ENCODE measurements at places on chromosomes 11 and 22. TPM values are rescaled to one million over a fixed set of nuclear protein-coding genes. Genes with fewer than 3 reads are reported as not detected.

Gene SCGB1A1
- 1.6 TPM for total RNA-seq

Gene KCNJ4
- 3.1 TPM for total RNA-seq

Gene KRTAP5-7
- 0.11 TPM for total RNA-seq

- no peak for DNase-seq
- no peak overlapping the region for H3K27ac ChIP-seq
- H3K36me3 ChIP-seq: no peaks in the 10 kb centered on the region
- H3K4me3 ChIP-seq: no peak overlapping the region
- H3K27me3 ChIP-seq: no peaks in the 10 kb centered on the region
Measured at GRCh38 chr22:49564054-49564453, 263.6 kb downstream of the BRD1 start.

Gene OR51G2
- total RNA-seq: not detected

DNA sequence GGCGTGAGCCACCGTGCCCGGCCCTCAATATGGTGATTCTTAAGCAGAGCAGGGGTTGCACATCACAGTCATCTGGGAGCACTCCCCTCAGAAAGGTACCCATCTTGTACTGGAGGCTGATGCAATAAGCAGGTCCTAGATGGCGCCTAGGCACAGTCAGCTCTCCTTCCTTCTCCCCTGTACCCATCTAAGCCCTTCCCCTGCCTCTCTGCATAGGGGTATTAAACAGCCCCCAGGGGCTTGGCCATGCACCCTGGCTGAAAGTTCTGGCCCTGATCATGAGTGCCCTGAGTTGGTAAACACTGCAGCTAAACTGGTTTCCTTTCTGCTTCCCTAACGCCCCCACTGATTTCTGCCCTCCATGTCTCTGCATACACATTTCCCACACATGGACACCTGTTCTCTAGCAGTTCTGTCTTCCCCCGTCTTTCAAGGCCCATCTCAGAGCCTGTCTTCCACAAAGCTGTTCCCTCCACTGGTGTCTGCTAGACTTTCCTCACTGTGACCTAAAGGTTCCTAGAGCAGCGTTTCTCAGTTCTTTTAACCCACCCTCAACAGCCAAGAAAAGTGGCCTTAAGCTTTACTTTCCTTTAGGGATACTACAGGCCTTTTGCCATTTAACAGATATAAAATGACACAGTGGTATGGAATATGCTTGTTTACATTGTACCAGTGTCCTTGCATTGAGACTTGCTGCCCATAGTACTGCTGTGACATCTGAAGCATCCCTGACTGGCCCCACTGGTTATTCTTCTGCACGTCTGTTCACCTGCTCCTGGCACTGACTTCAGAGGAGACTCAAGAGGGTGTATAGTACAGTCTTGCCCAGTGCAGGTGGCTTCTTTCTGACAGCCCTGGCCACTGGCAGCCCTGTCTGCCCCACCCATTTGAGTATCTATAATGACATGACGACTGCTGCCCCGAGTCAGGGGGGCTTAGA is 15.6 kb downstream of the UBE2L3 start:
- no peak for DNase-seq
- H3K4me3 ChIP-seq: no peak overlapping the region
- peak overlapping the region; percentile 45 for H3K27ac ChIP-seq

- no peak overlapping the region for H3K4me3 ChIP-seq
- H3K27ac ChIP-seq: no peak overlapping the region
- H3K4me1 ChIP-seq: peaks cover 21% of the 10 kb centered on the region
- H3K27me3 ChIP-seq: no peaks in the 10 kb centered on the region
Measured at GRCh38 chr22:24142241-24142640, 39.0 kb upstream of the SUSD2 start.

Gene KCNQ1
- 4.3 TPM for total RNA-seq

DNA sequence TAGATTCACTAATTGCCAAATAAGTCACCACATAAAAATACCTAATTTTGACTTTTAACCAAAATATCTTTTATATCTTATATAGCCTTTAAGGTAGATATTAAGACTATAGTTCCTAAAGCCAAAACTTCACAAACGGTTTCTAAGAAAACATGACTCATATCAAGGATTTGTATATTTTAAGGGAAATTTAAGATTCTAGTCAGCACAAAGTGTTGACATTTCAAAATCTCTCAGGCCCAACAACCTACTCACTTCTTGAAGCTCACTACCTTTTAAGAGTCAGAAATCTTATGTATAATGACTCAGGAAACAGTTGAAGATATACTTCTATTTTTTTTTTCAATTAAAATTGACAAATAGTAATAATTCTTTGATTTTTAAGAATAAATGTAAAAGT is 221.9 kb downstream of the SBF2 start:
- no peaks in the 10 kb centered on the region for H3K27me3 ChIP-seq
- DNase-seq: no peak
- no peak overlapping the region for H3K4me3 ChIP-seq
- peaks cover 11% of the 10 kb centered on the region for H3K36me3 ChIP-seq
- peaks cover 24% of the 10 kb centered on the region for H3K4me1 ChIP-seq

Gene OR8A1
- not detected for total RNA-seq

Gene YWHAH
- 203 TPM for total RNA-seq

DNA sequence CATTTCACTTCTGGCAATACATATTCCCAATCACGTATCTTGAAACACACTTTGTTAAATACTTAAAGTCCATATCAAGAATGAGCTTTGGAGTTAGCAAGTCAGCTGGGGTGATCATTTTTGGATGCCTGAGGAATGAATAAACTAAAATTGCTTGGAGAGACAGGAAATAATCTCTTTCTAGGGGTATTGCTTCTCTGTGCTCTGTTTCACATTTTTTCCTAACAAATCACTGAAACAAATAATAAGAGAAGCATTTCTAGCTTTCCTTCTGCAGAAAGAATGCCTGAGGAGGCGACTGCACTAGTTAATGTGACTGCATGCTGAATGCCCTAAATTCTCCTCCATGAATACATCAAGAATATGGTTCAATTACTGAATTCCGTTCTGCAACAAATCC is 541.4 kb upstream of the CCDC90B start:
- H3K4me3 ChIP-seq: no peak overlapping the region
- DNase-seq: no peak
- no peaks in the 10 kb centered on the region for H3K27me3 ChIP-seq
- no peak overlapping the region for H3K27ac ChIP-seq
- no peaks in the 10 kb centered on the region for H3K4me1 ChIP-seq

GRCh38 chr11:63905179-63905578 is 11.8 kb downstream of the RCOR2 start:
- H3K27me3 ChIP-seq: no peaks in the 10 kb centered on the region
- no peak for DNase-seq
- peaks cover 38% of the 10 kb centered on the region for H3K4me1 ChIP-seq
- H3K4me3 ChIP-seq: no peak overlapping the region

Gene CD3D
- 0.89 TPM for total RNA-seq

DNA sequence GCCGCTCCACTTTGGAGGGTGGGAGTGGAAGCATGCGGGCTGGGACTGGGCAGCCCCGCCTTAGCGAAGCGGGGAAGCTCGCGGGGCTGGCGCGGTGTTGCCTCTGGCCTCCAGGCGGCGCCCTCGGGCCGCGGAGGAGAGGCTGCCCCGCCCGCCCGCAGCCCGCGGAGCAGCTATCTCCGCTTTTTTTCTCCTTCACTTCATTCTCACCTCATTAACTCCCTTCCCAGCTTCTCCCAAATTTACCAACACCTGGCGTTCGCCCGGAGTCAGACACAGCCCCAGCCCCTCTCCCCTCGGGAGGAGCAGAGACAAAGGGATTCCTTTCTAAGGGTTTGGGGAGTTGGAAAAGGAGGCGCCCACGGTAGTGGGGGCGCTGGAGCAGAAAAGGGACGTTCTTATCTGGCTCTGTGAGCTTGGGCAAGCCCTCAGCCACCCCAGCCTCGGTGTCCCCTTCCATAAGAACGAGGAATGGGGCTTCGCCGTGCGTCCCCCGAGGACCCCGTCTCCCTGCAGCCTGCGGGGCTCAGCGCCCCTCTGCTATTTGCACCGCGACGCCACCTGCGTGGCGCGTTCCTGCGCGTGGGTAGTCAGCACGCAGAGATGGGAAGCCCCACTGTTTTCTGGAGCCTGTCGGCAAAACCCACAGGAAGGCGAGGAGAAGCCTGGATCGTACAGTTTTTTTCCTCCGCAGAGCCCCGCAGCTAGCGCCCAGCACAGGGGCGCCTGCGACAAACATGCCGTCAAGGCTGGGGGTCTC is 1.5 kb upstream of the WNT11 start:
- peak; percentile 84 for DNase-seq
- peak overlapping the region; percentile 67 for H3K4me3 ChIP-seq
- no peak overlapping the region for H3K27ac ChIP-seq
- peaks cover 24% of the 10 kb centered on the region for H3K4me1 ChIP-seq

Gene SMIM35
- total RNA-seq: not detected

GRCh38 chr11:10379426-10379825 is 74.6 kb downstream of the ADM start:
- DNase-seq: no peak
- no peak overlapping the region for H3K27ac ChIP-seq

Gene CHRNA10
- total RNA-seq: 0.73 TPM

DNA sequence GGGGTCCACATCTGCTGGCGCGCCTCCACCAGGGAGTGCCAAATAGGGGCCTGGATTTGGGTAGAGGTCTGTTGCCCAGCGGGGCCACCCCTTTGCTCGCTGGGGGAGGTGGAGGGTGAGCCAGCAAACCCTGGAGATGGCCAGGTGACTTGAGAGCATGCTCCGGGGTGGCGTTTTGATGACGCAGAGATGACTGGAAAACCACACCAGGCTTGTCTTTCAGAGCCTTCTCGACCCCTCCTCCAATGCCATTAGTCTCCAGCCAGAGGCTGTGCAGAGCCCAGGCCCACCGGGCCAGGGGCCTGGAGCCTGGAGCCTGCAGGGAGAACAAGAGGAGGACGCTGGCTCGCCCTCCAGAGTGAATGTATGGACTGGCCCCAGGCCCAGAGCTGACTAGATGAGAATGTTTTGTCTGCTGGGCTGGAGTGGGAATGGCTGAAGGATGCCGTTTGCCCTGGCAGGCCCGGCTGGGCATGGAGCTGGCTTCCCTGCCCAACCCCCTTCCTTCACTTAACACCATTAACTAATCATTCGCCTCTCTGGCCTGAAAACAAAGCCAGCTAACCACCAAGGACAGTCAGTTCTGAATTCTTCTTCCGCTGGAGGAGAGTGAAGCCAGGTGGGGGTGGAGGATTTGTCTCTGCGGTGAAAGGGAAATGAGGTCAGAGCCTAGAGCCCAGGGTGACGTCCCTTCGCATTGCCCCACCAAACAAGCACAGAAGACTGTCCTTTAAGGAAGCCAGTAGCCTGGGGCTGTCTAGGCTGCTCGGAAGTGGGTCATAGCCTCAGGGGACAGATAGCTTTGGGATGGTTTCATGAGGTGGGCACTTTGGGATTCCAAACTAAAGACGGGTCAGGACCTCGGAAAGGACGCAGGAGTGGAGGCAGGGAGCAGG is 1.6 kb upstream of the MCAM start:
- H3K36me3 ChIP-seq: peaks cover 5% of the 10 kb centered on the region
- H3K27me3 ChIP-seq: peaks cover 44% of the 10 kb centered on the region
- H3K4me1 ChIP-seq: peaks cover 47% of the 10 kb centered on the region

Gene IGF2
- total RNA-seq: 1.5 TPM

Gene MIAT
- 58.2 TPM for total RNA-seq

Gene RAC2
- total RNA-seq: 4.9 TPM

DNA sequence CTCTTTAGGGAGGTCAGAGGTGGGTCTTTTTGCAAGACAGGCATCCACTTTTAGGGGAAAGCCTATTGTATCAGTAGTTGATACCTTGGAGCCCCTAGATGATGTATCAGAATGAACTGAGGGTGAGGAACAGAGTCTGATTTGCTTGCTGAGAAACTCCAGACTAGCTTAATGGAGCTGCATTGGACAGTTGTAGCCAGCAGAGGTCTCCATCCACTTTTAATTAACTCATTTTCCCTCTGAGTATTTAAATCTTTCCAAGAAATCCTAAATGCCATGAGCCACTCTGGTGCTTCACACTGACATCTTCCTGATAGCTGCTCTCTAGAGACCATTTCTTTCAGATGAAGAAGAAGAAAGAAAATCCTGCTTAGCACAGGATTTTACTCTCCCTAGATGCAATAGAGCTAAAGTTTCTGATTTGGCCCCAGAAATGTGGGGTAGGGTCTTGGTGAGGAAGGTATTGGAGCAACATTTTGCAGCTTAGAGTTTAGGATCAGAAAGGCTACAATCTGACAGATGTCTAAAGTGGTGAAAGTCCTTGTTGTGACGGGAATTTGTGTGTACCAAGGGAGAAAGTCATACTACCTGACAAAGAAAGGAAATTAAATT is 38.0 kb downstream of the EXT2 start:
- 0 out of 2 replicates have a peak, but pooled peaks cover 2% of the 10 kb centered on the region for H3K36me3 ChIP-seq
- H3K27ac ChIP-seq: no peak overlapping the region
- 0 out of 2 replicates have a peak, but pooled peaks cover 2% of the 10 kb centered on the region for H3K4me1 ChIP-seq
- no peaks in the 10 kb centered on the region for H3K27me3 ChIP-seq
- no peak overlapping the region for H3K4me3 ChIP-seq

Gene PDE3B
- 9.4 TPM for total RNA-seq

- H3K4me1 ChIP-seq: peaks cover 18% of the 10 kb centered on the region
- H3K27ac ChIP-seq: no peak overlapping the region
- H3K4me3 ChIP-seq: no peak overlapping the region
- DNase-seq: no peak
Measured at GRCh38 chr22:43829904-43830851, 18.1 kb upstream of the EFCAB6 start.

Gene SCGB1C1
- total RNA-seq: not detected

DNA sequence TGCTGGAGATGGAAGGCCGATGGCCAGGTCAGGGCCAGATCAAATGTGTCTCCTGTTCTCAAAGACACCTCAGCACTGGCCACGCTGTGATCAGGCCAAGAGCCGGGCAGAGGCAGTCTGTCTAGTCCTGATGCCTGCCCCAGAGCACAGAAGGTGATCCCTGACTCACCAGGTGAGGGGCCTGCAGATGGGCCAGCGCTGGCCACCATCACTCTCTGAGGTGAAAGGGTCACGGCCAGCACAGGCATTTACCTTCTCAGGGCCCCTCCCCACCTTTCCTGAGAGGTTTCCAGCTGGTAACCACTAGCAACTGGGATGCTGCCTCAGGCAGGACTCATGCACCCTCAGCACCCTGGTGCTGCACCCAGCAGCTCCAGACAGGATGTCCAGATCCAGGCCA is 2.9 kb downstream of the SBF1 start:
- peaks cover 8% of the 10 kb centered on the region for H3K27me3 ChIP-seq
- peak overlapping the region; percentile 41 for H3K27ac ChIP-seq
- no peak overlapping the region for H3K4me3 ChIP-seq
- H3K4me1 ChIP-seq: peaks cover 34% of the 10 kb centered on the region

Data from WTC11 (cell line).